ENCODE measurements at places on chromosomes 3 and 15.
A peak's percentile ranks its signal among the peaks of the same experiment; 100 is the strongest.

DNA sequence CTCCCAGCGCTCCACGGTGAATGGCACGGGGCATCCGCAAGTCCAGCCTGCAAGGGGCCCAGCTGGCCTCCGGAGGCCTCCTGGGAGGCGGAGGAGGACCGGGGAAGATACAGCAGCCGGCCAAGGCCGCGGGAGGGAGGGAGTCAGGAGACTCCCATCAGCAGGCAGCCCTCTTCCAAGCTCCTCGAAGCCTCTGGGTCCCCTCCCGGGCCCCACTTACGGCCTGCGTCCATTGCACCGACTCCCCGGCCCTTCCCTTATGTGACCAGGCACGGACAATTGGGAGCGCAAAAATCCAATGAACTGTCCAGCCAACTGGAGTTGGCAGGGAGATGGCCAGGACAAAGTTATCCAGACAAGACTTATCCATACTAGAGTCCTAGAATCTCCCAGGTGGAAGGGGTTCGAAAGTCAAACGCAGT lies 668 bp downstream of the MFGE8 start:
- DNase-seq = no peak

DNA sequence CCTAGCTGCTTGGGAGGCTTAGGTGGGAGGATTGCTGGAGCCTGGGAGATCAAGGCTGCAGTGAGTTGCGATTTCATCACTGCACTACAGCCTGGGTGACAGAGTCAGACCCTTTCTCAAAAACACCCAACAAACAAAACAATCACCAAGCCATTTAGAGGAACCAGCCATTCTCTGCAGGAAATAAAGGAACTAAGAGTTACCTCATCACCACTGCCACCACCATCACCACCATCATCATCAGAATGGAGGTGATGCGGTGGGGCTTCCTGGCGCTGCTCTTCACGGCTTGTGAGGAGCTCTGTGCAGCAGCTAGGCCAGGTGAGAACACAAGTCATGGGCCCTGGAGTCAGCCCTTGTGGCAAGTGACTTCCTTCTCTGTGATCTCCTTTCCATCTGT lies 37.7 kb upstream of the KLHL25 start:
- DNase-seq = no peak

- DNase-seq = no peak
Observed at GRCh38 chr15:39593656-39594445, 13.0 kb downstream of the THBS1 start.

DNA sequence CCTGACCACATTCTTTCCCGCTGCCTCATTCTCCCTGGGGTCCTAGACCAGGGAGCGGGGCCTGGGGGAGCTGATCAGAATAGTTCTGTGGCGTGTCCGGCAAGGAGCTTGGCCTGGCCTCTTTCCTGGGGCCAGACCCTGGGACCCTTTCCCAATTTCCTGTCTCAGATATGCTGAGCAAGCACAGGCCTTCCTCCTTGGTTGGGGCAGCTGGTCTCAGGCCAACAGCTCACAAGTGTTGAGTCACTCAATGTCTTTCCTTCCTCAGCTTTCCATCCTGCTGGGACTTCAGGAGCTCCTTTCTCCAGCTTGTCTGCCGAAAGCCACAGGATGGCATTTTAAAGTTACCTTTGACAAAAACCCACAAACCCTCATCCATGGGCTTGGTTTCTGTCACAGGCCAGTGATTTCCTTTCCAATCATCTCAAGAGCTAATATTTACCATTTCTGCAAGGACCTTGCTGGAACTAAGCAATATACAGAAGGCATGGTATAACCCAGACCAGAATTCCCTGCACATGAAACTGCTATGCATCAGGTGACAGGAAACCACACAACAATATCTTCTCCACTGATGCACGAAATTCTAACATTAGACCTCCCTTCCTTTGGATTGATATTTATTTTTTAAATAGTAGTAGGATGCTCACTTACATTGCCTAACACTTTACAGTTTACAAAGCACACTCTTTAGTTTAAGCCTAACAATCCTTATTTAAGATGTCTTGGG lies 19.5 kb upstream of the TIMP4 start:
- peak; percentile 43 for DNase-seq

- DNase-seq = peak; percentile 32
Observed at GRCh38 chr3:98726084-98726483, 37.1 kb upstream of the ST3GAL6 start.

DNA sequence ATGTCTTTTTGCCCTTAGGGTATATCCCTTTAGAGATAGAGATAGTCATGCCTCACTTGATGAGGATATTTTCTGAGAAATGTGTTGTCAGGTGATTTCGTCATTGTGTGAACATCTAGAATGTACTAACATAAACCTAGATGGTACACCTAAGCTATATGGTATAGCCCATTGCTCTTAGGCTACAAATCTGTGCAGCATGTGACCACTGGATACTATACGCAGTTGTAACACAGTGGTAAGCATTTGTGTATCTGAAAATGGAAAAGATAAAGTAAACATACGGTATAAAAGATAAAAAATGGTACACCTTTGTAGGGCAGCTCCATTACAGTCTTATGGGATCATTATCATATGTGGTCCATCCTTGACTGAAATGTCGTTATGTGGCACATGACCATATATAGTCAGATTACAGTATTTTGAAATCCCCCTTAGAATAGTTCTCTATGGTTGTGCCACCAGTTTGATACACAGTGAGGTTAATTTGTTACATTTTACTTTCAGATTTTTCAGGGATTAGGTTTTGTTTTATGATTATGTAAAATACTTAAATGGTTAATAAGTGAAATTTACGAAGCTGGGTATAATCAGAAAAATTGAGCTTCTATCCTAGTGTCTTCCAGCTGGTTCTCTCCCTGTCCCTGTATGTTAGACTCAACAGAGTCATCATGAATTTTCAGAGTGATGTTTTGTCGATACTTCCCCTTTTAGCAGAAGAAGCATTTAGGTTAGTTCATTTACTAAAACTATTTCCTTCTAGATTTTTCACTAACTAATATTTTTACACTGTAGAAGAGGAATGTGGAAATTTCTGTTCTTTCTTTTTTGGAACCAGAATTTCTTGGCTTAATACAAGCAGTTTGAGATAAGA lies 12.8 kb downstream of the SETD5 start:
- DNase-seq = no peak

Measured in AG10803 (cell line).